SHP77 (cell line): ENCODE measurements at places on chromosomes 3 and 15.

DNA sequence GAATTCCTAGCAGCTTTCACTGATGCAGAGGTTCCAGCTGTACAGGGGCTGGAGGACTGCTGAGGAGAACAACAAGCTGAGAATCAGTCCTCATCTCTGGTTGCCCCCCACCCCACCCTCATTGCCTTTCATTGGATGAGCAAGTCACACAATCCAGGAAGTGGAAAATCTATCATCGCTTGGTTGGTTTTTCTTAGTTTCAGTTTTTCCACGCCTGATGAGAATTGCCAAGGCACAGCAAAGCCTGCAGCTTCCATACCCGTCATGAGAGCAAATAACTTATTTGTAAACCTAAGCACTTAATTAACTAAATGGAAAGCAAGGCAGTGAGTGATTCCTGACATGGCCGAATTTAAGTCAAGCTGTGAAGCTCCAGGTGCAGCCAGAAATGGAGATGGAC lies 21.4 kb upstream of the LIPC start:
- no peak for DNase-seq

- no peak for DNase-seq
Measured at GRCh38 chr15:63860155-63860554, 26.4 kb upstream of the HERC1 start.

- DNase-seq, result no peak
Measured at GRCh38 chr3:48553361-48553760, 3.2 kb downstream of the PFKFB4 start.

DNA sequence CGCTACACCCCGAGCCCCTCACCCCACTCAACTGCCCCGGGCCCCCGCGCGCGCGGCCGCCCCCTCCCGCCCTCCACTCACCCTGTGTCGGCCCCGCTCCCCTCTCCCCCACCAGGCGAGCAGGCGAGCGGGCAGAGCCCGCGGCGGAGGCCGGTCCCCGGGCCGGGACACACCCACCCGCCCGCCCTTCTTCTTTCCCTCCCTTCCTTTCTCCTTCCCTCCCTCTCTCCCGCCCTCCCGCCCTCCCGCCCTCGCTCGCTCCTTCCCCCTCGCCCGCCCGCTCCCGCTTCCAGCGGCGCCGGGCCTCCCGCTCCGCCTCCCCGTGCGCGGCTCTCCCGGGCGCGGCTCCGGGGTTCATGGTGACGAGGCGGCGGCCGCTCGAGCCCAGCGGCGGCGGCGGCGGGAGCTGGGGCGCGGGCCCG lies at the start of gene CTDSPL:
Gene CTDSPL (plus strand): TSS at position 261 of the 422 bp plus-strand sequence. CDS start 320 bp downstream, outside the sequence.
- DNase-seq, result no peak

- peak; percentile 53 for DNase-seq
Measured at GRCh38 chr15:73897441-73898261, 24.3 kb downstream of the TBC1D21 start.

GRCh38 chr3:1421577-1421976 lies 328.8 kb downstream of the CNTN6 start:
- DNase-seq, result no peak

GRCh38 chr3:81696090-81696489 lies 65.4 kb downstream of the GBE1 start:
- no peak for DNase-seq

- no peak for DNase-seq
Measured at GRCh38 chr15:37926136-37926535, 8.3 kb upstream of the TMCO5A start.

DNA sequence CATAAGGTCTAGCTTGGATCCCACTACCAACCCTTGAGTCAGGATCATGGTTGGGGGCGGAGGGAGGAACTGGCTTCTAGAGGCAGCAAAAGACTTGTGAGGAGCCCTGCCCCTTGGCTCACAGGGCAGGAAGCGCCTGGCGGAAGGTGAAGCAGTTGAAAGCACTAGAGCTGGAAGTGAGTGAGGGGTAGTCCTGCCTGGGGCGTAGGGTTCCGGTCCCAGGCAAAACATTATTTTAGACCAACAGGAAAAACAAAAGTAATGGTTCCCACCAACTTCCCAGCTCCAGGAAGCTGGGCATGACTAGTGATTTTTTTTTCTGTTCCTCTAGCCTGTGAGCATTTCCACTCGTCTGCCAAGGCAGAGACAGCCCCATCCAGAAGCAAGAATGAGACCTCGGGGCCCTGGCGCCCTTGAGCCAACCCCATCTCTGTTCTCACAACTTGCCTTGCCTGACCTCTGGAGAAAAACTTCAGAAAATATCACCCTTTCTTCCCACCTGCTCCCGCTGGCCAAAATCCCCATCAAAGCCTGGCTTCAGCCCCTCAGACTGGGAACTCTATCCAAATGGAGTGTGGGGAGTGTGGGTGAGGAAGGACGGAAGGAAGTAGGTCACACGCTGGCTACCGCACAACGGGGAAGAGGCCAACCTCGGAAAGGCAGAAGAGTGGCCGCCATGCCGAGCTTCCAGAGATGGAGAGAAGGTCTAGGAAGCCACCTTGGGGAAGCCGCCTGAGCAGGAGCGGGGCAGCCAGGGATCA lies 57.5 kb downstream of the RBPMS2 start:
- no peak for DNase-seq

GRCh38 chr3:120049072-120049471 lies 45.2 kb downstream of the GSK3B start:
- DNase-seq, result no peak

GRCh38 chr15:31523655-31524049 lies 197.0 kb downstream of the KLF13 start:
- DNase-seq, result no peak

DNA sequence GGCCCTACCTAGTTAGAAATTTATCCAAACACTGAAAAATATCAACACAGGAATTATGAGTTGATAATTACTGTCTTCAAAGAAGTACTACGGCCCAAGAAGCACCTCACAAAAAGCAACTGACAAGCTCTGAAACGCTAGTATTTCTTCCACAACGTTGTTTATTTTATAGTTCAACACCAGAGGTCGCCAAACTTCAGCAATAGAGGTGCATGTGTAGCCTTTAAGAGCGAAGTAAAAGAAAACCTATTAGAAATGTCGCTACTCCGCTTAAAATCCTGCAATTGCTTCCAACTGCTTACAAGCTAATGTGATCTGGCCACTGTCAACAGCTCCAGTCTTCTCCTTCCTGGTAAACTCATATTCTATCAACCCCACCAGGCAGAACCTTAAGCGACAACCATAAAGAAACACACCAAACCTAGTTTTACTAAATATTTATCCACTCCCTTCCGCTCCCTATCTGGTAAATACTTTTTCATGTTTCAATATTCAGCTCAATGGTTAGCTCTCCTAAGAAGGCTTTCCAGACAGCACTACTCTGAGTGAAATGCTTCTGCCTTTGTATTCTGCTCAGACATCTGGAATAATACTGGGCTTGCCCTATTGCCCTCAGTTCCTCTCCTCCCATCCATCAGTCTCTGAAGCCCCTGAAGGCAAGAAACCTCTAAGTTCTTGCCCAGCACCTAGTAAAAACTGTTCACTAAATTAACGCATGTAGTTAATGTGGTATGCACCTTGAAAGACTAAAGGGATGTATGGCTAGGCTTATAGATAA lies 110.2 kb downstream of the NR1I2 start:
- peak; percentile 30 for DNase-seq

GRCh38 chr3:48709051-48709461 lies 8.0 kb downstream of the IP6K2 start:
- no peak for DNase-seq

GRCh38 chr15:31478702-31479221 lies 152.1 kb downstream of the KLF13 start:
- DNase-seq, result no peak

- no peak for DNase-seq
Measured at GRCh38 chr3:129002573-129003569, 1.8 kb downstream of the EFCC1 start.

DNA sequence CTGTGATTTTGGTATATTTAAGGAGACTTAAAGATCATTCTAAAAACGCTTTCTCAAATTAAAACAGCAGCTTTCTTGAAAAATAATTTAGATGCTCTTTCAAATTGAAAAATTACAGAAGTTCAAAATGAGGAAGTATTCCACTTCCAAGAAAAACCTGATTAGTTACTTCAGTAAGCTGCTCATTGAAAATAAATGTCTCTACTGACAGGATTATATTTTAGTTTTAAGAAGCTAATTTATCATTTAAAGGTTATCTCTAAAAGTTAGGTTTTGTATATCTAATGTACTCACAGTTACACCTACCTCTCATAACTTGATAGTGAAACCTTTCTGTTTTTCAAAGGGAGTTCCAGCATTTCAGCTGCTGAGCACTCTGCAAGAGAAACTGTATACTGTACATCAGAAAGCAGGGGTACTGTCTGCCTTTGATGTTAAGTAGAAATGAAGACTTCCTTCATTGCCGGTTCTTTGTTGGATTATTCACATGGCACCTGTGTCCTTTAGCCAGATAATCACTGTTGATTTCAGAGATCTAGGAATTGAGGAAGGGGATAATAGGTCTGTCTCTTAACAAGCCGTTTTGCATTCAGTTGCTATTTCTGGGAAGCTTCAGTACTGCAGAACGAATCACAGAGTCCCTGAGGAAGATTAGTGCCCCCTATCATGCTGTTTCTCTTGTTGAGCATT lies 161.6 kb downstream of the TCF12 start:
- DNase-seq, result no peak

- peak; percentile 92 for DNase-seq
Measured at GRCh38 chr15:69540622-69541021, 88.0 kb downstream of the RPLP1 start.

GRCh38 chr3:130412991-130413560 lies 67.6 kb downstream of the COL6A5 start:
- DNase-seq, result no peak

DNA sequence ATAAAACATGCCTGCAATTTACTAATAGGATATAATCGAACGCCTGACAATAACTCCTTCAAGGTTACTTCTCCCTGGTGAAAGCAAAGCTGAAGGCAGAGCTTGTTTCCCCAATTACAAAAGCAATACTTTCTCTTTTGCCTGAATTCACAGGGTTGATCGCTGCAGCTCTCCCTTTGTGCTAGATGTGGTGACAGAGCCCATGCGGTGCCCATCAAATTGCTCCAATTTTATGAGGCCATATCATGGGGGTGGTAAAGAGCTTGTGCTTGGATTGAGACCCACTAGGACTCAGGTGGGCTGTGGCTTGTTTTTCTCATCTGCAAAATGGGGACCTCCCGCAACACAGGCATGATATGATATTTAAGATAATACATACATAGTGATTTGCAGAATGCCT lies 143.4 kb downstream of the GREM1 start:
- DNase-seq, result no peak

GRCh38 chr3:64150623-64151207 lies 74.6 kb downstream of the PRICKLE2 start:
- peak; percentile 94 for DNase-seq

DNA sequence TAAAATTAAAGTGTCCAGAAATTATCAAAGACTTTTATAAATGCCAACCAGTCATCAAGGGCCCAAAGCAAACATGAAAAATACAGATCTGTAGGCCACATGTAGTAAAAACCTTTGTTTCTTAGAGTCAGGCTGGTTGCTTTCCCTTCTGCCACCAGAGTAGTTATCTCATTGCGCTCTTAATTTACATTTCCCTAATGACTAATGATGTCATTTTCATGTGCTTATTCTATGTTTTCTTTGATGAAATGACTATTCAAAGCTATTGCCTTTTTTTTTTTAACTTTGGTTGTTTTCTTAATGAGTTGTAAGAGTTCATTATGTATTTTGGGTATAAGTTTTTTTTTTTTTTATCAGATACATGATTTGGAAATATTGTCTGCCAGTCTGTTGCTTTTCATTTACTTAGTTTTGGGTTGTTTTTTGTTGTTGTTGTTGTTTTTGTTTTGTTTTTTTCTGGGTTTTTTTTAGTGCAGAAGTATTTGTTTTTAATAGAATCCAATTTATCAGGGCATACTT lies 140.6 kb downstream of the HCN4 start:
- DNase-seq, result no peak

DNA sequence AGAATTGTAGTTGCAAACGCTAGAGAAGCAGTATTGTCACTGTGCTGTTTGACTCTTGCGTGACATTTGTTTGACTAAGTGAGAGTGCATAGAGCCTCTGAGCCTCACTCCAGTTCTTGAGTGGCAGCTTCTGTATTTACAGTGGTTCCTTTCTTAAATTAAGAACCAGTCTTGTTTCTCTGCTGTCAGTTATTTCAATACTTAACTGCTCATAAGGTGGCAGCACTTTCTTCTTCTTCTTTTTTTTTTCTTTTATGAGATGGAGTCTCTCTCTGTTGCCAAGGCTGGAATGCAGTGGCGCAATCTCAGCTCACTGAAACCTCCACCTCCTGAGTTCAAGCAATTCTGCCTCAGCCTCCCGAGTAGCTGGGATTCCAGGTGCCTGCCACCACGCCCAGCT lies 372.1 kb downstream of the LPP start:
- no peak for DNase-seq
